ENCODE measurements at places on chromosomes 7 and 10.

- no peak for DNase-seq
These were observed 1291.6 kb upstream of the AUTS2 start for GRCh38 chr7:68306692-68307107.

DNA sequence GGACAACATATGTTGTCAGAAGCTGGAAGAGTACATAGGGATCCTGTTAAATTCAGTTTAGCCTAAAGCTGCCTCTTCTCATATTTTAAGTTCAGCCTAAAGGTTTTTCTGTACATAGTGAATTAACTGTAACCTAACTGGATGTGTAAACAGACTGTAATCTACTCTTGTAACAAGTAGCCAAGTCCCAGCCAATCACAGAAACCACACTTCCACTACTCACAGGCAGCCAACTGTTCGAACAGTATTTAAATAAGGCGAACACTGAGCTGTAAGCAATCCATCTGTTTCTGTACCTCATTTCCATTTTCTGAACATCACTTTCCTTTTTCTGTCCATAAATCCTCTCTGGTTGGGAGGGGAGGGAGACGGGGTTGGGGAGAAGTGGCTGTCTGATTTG is 15.0 kb upstream of the STN1 start:
- DNase-seq, result peak; percentile 76

DNA sequence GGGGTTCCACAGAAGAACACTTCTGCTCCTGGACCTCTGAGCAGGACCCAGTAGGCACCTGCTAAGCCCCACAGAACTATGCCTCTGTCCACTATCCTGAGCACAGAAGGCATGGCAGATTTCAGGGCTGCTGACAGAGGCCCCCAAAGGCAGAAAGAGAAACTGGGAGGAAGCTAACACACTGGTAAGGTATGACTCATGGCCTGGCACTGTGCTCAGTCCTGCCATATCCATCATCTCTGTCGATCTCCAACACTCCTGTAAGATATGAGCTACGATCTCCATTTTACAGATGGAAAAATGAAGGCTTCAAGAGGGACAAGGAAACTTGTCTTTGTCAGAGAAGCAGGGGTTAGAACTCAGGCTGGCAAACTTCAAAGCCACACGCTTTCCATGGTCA is 62.2 kb downstream of the GRID1 start:
- no peak for DNase-seq

DNA sequence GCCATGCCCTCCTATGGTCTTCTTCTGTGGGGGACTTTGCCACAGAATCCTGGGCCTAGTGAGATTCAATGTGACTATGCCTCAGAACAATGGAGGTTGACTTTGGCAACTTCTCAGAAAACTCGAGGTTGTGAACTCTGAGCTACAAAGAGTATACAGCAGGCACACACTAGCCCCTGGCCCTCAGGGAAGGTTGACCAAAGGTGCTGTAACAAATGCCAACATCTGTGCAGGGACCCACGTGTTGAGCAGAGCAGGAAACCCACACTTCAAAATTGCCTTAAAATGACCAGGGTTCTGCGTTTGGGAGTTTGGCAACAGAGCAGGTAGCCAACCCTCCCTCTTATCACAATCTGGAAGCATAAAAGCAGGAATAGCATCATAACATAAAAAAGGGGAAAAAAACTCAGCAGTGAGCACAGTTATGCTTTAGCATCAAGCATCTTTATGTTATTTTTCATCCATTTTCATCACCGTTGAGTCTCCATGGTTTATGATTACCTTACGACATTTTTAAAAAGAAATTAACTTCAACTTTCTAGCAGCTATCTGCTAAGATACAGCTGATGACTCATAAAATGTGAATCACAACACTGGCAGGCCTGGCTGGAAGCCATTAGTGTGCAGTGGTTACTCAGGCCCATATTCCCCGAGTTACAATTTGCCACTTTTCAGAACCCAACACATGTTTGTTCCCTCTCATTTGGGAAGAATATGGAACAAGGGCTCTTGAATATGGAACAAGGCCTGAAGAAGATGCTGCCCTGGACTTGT is 11.1 kb downstream of the PRLHR start:
- DNase-seq, result no peak

DNA sequence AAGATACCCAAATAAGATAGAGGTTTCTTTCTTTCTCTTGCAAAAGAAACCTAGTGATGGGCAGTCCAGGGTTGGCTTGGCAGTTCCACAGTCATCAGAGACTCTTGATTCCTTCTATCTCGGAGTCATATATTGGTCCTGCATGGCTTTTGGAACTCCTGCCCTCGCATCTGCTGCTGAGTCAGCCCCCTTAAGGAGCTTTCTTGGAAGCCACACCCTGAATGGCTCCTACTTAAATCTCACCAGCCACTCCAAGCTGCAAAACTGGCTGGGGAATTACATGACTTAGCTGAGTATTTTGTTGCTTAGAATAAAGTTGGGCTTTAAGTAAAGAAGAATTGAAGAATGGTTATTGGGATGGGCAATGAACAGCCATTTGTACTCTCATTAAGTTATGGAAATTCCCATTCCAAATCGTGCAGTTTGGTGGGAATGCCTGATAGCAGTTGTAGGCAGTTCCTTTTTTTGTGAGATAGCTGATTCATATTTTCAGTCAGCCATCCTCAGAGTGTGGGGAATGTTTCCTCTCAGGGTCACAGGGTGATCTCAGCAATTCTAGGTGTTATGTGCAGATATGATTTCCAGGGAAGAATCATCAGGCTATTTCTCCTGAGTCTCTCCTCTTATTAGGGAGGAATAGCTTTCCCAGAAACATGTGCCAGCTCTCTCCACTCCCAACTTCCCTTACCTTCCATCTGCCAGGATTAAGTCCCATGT is 209.9 kb downstream of the BBS9 start:
- DNase-seq, result no peak

- DNase-seq, result no peak
These were observed 319.7 kb downstream of the SNX13 start for GRCh38 chr7:17620566-17620965.

- DNase-seq, result no peak
These were observed 683.9 kb downstream of the MAGI2 start for GRCh38 chr7:78769481-78770101.

DNA sequence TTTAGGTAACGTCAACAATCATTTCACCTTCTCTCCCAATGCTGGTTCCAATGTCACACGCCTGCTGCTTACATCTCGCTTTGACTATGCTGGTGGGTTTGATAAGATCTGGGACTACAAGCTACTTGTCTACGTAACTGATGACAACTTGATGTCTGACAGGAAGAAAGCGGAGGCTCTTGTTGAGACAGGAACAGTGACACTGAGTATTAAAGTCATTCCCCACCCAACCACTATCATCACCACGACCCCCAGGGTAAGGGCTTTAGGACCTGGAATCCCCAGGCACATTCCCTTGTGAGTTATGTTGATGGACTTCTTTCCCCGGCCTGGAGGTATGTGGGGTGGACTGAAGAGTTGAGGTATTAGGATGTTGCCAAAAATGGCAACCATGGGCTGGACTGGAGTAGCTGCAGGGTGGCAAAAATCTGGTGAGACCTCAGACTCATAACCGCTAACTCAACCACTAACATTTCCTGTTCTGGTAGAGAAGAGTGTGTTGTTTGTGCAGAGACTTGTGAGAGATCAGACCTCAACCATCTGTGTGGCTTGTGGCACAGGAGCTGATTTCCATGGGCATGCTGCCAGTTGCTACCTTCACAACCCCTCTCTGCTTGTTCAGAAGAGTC is 59.2 kb downstream of the CDHR3 start:
- DNase-seq, result peak; percentile 3

- no peak for DNase-seq
These were observed 34.6 kb upstream of the PSMG3 start for GRCh38 chr7:1604383-1604782.

- no peak for DNase-seq
These were observed 137.8 kb upstream of the FAM20C start for GRCh38 chr7:54615-55014.

DNA sequence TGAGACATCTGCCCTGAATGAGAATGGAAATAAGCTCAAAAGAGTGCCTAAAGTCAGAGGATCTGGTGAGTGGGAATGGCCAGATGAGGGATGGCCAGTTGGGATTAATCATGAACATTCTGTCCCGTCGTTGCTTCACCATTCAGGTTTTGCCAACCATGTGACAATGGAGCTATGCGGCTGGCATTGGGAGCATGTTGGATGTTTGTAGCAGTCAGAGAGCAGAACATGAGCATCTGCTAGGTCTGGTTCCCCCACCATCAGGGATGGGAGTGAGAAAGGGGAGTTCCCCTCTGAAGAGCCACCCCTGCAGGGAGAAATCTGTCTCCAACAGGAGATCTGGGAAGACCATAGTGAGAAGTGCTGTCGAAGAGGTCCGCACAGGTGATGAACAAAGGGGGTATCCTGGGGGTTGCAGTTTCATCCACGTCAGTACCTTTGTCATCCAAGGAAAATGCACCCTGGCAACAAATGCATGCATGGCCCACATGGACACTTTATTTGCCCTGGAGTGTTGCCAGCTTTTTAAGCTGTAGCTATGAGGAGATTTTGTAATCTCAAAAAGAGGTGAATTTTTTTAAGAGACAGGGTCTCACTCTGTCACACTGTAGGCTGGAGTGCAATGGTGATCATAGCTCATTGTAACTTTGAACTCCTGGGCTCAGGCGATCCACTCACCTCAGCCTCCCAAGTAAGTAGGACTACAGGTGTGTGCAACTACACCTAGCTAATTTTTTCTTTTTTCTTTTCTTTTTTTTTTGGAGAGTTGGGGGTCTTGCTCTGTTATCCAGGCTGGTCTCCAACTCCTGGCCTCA is 190.2 kb downstream of the CAMK1D start:
- peak; percentile 41 for DNase-seq

GRCh38 chr7:100966542-100967291 is 2.6 kb upstream of the MUC12 start:
- DNase-seq, result no peak

- no peak for DNase-seq
These were observed 269.4 kb downstream of the NXPH1 start for GRCh38 chr7:8702807-8703206.

DNA sequence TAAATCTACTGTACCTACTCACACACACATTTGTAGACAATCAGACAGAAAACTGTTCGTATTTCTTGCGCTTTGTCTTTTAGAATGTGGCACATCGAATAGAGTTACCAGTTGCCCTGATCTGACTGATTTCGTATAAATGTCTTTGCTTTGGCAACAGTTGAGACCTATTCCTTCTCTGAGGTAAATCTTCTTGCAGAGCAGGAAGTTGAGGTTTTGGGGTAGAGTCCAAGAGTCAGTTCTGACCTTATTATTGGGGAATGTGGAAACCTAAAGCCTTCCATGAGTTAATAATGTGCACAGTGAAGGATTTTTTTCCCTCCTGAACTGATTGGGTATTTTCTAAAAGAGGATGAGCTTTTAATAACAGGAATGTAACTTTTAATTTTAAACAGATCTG is 135.3 kb downstream of the KIAA1217 start:
- DNase-seq, result no peak

- DNase-seq, result no peak
These were observed 43.7 kb downstream of the FAM53B start for GRCh38 chr10:124700293-124701037.

DNA sequence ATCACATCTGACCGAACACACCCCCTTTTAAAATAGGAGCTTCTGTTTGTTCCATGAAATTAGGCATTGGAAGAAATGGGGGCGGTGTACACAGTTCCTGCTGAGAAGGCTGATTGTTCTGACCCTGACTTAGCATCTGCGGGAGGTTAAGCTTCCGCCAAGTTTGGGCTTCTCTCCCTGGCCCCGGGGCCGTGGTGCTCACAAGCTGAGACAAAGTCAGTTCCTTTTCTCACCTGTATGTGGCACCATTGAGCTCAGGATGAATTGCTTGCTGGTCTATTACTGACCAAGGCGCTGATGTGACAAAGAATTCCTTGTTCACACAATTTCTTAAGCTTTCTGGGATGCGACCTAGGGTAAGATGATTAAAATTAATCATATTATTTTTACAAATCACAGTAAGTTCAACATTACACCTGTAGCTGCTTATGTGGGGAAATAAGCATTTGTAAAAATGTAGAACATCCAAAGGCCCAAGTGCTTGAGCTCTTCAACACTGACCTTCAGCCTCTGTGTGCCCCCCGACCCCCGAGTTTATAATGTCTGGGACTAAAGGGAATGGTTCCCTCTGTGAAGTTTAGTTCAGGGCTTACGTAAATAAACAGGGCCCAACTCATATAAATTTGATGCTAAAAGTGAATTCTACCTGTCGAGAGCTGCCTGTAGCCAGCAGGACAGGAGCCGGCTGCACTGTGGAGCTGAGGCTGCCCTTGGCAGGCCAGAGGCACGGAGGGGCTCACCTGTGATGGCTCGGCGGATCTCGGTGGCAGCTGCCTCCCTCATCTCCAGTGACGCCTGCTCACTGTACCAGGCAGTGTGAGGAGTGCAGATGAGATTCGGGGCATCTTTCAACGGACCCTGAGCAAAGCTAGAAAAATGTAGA is 50.8 kb downstream of the ZRANB1 start:
- DNase-seq, result peak; percentile 48

- no peak for DNase-seq
These were observed 99.8 kb downstream of the SEPTIN7 start for GRCh38 chr7:35900651-35901050.

- peak; percentile 36 for DNase-seq
These were observed 29.9 kb downstream of the RNLS start for GRCh38 chr10:88553116-88553752.

GRCh38 chr10:118925404-118926071 is 104.0 kb upstream of the NANOS1 start:
- DNase-seq, result no peak

DNA sequence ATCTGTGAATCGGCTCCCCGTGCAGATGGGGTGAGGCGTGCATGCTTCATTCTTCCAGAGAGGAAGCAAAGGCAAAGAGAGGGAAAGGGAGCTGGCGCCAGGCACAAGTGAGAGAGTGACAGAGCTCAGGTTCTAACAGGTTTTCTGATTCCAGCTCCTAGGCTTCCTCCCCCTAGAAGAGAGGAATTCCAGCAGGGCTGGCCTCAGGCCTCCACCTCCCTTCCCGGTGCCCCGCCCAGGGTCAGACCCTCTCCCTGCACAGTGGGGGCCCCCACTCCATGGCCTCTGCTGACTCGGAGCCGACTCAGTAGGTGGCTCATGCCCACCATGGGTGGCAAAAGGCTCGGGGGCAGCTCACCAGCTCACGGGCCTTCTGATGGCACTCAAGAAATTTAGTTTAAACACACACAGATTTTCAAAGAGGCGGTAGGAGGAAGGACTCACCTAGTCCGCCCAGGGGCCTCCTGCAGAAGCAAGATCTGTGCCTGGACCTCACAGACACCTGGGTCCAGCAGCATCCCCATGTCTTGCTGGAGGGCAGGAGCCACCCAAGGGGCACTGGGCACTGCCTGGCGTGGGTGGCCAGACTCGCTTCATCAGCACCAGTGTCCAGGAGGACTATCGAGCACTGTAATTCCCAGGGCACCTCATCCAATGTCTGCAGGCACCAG is 183.5 kb downstream of the MAD1L1 start:
- no peak for DNase-seq

- peak; percentile 33 for DNase-seq
These were observed 240.2 kb upstream of the INHBA start for GRCh38 chr7:41943094-41943577.

GRCh38 chr10:98265403-98266378 is 2.3 kb downstream of the LOXL4 start:
- no peak for DNase-seq

Measured in NCI-H510A treated with DMSO at 0.1 percent for 48 hours (cell line).